ENCODE measurements at places on chromosomes 16 and 17.

DNA sequence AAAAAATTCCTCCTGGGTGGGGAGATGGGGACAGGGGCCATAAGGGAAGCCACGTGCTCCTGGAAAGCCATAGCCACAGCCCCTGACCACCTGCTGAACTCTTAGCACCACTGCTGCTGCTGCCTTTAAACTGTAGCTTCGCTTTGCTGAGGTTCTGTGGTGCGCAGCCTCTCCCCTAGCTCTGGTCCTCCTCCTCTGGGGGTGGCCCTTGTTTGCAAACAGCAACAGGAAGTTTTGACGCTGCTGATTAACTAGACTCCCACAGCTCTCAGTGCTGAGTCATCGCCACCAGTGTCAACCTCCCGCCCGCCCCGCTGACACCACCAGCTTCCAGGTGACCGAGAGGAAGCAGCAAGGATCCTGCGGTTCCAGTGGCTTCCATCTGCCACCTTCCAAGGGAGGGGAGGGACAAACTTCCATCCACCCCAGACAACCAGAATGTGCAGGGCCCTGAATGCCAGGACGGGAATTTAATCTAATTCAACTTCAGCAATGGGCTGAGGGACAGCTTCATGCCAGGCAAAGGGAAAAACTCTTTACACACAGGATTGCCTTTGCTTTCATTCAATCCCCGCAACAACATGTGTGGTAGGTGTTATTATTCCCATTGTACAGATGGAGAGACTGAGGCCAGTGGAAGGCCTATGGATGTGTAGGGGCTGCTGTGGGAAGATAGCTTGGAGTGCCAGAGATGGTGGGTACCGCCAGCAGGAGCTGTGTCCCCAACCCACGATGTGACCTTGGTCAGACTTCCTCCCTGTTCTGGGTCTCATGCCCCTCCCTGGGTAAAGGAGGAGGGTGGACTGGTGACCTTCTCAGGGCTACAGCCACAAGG, 8.1 kb upstream of the KIFC3 start:
- DNase-seq, result peak; percentile 11

DNA sequence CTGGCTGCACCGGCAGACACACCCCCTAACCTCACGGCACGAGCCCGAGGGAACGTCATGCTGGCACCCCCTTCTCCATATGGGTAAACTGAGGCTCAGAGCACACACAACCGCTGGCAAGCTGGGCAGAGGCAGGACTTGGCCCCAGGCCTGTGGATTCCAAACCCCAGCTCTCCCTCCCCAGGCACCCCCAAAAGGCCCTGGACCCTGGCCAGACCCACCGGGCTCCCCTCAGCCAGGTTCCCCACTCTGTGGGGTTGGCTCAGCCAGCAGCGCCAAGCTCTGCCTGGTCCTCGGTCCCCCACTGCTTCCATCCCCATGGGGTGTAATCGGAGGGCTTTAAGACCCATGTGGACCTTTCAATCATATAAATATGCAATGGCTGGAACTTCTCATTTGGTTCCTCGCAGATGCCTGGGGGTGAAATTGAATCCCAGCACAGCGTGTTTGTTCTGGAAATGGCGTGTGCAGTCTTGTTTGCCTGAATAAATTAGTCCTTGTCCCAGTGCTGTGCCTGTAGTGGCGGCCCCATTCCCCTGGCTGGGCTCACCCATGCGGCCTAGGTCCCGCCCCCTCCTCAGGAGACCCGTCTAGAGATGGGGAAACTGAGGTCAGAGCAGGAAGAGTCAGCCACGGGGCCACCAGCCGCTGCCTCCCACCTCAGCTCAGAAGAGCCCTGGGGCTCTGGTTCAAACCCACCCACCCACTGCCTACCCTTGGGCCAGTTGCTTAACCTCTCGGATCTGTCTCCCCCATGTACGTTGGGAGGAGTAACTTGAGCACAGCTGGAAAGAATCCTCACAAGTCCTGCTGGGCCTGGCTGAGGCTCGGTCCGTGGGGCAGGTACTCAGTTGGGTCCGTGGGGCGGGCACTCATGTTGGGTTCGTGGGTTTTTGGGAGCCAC, 57.3 kb downstream of the ZFPM1 start:
- DNase-seq, result no peak

DNA sequence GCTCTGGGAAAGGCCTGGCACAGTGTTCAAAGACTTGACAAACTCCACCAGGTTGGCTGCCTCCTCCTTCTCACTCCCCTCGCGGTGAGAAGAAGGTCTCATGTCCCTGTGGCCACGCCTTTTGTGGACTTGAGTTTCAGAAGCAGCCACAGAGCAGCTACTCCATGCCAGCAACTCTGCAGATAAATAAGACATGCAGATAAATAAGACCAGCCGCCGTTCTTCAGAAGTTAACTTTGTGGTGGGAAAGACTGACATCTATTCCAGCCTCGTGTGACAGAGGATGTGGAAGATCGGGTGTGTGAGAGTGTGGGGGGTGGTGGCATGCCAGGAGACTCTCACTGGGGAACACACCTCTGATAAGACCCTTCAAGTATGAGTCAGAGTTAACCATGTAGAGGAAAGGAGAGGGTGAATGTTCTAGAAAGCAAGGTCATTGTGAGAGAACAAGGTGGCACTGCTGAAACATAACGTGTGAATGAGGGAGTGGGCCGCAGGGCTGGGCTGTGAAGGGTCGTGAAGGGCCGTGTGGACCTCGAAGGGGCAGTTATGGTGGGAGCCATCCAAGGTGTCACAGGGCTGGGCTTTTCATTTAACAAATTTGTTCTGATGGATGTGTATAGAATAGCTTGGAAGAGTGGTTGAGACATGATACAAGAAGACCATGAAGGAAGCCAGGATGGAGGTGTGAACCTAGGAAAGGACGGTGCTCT, 830 bp downstream of the SPACA3 start:
- no peak for DNase-seq

GRCh38 chr17:67779098-67779672, 46.1 kb upstream of the BPTF start:
- DNase-seq, result no peak

- no peak for DNase-seq
These were observed 123.6 kb upstream of the MPHOSPH6 start for GRCh38 chr16:82293671-82294070.

DNA sequence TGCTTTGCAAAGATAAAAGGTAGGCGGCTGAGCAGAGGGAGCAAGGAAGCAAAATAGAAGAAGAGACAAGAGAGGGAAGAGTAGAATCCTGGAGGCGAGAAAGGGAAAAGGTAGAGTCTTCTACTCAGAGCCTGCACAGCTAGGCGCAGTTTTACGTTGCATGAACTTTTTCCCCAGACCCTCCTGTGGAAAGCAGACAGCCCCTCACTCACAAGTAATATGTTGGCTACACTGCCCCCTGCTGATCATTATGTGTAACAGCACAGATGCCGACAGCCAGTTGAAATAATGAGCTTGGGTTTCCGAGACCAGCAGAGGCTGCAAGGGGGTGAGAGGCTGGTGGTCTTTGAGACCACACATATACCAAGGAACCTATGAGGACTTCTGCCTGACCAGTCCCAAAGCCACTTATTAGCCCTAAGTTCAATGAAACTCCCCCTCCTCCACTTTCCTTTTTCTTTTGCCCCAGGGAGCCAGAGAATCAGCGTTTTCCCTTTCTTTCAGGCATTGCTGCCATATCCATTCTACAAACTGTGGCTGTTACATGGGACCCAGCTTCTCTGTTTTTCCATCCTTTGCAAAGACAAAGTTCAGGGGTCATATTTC, 22.5 kb upstream of the CMTR2 start:
- DNase-seq, result peak; percentile 49

GRCh38 chr16:53055541-53056391, 975 bp downstream of the CHD9 start:
- no peak for DNase-seq

DNA sequence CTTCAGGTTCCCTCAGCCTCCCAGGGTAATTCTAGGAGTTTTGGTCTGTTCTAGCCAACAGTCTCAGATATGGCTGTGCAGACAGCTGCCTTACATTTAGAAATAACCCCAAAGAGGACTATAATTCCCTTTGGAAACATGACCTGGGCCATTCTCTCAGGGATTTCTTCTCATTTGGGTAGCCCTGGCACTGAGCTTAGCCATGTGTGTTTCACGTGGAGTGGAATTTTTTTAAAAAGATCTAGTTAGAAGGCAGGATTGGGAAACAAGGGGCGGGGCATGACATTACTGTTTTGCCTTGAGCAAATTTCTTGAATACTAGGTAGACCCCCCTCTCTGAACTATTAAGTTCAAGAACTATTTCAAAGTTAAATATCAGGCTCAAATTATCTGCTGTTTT, 29.6 kb upstream of the MRC2 start:
- DNase-seq, result no peak

GRCh38 chr17:78844301-78845005, 3.8 kb upstream of the USP36 start:
- DNase-seq, result no peak

- no peak for DNase-seq
These were observed 17.1 kb downstream of the DEF8 start for GRCh38 chr16:89965447-89966225.

DNA sequence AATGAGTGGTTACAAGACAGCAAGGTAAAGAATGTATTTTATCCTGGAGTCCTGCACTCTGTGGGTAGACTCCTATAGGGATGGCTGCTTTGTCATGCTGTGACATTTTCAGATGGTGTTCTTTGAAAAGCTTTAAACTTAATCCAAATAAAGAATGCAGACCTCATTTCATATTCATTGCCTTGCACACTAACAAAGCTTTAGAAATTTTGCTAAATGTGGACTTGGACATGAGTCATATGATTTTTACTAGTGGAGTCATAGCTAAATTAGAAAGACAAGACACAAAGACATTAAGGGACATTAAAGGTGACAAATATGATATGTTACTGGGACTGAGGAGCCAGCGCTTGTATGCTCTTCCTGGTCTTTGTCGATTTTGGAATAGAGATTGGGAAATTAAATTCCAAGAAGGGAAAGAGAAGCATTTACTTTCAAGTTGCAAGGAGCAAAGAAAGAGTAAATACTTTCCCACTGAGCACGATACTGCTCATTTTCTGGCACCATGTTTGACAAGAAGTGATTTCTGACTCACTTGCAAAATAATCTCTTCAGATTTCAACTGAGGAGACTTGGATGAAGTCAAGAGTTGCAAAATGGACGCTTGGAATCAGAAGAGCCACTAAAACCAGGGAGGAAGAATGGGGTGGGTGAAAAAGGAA, 152.9 kb upstream of the MYOCD start:
- DNase-seq, result no peak

GRCh38 chr16:20056436-20056835, 17.3 kb downstream of the GPR139 start:
- DNase-seq, result no peak

DNA sequence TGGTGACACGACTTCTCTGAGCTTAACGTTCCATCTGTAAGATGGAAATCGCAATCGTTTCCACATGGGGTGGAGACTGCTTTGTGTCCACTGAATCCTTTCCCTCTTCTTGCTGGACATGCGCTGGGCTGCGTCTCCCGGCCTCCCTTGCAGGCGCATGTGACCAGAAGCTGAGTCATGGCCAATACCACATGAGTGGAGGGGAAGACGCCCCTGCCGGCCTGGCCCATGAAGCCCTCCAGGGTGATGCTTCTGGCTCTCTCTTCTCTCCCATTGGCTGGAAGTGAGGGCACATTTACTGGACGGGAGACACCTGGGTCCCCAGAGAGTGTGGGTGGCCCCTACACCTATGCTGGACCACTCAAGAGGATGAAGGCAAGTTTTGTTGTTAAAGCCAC, 71.1 kb downstream of the DYNLRB2 start:
- no peak for DNase-seq

DNA sequence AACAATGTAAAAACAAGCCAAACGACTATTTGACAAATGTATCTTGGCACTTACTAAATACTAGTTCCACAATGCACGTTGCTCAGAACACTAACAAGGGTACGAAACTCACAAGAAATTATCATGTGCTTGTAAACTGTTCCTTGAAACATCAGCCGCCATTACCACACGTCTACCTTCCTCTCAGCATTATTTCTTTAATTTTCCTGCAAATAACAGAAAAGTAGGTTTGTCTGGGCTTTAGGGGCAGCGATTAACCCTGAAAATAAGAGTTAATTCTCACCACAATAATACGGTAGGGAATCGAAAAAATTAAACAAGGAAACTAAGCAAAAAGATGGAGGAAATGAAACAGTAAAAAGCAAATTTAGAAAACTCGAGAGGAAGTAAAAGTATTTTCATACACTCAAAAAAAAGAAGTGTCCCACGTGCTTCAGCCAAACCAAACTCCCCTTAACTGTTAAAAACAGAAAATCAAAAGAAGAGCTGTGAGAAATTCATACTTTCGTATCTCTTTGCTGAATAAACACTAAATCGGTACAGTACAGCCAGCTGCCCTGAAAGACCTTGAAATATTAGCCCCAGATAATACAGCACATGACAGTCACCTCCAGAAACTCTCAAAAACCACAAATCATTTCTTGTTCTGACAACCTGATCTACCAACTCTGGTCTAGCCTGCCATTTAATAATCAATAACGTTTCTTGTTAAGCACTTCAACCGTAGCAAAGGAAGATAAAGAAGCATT, 1.2 kb downstream of the ARHGAP17 start:
- no peak for DNase-seq

DNA sequence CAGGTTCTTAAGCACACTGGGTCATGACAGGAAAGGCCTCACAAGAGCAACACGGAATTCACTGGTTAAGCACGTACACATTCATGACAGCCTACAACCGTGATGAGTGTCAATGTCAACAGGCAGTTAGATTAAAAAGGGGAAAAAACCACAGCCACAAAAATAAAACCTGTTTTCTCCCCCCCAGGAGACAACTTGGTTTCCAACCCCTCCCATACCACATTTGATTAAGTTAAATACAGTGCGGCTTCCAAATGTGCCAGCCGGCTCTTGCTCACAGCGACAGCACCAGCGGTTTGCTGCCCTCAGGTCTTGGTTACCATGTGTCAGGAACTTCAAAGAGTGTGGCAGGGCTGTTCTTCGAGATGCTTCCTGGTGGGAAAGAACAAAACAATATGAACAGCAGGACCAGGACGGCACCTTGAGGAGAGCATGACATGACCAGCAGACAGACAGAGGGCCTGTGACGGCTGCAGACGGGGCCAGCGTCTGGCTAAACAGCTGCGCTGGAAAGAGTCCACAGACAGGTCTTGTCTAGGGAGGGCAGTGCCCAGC, 193.6 kb downstream of the PARN start:
- DNase-seq, result no peak

DNA sequence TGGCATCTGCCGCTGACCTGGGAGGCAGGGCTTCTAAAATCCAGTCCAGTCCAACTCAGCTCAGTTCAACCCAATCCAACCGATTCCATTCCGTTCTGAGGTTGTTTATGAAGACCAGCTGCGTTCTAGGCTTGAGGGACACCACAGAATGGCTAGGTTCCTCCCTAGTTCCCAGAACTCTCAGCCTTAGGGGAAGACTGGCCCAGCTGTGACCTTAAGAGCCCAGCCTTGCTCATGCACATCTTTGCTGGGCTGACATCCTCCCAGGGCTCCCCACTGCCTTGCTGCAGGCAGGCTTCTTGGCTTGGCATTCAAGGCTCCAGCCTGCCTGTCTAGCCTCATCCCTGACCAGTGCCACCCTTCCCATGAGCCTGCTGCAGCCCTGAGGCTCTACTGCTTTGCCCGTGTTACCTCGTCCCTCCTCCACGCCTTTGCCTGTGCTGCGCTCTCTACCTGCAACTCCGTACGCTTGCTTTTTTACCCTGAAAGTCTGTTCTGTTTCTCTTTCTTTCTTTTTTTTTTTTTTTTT, 7.9 kb downstream of the SLC12A3 start:
- no peak for DNase-seq

- no peak for DNase-seq
These were observed at the start of gene RNF222 for GRCh38 chr17:8397636-8398035. Gene RNF222 (minus strand): TSS chr17:8397827. CDS start chr17:8393461, 4,366 bp downstream.

Measured in NCI-H748 treated with DMSO at 0.1 percent for 48 hours (cell line).